Uterine smooth muscle cell (primary cell): ENCODE measurements at places on chromosomes 11 and 22. TPM values are rescaled to one million over a fixed set of nuclear protein-coding genes. Genes with fewer than 3 reads are reported as not detected.

OAF gene
- 43.6 and 48.5 TPM in 2 replicates for total RNA-seq

CREBZF gene
- 53.8 and 55.0 TPM in 2 replicates for total RNA-seq

REXO2 gene
- total RNA-seq, result 188 and 333 TPM in 2 replicates

STARD10 gene
- 13.6 and 25.2 TPM in 2 replicates for total RNA-seq

SCGB2A2 gene
- total RNA-seq, result not detected in 2 replicates

SAA4 gene
- total RNA-seq, result not detected in 2 replicates
